ENCODE measurements at places on chromosomes 12 and 14.

DNA sequence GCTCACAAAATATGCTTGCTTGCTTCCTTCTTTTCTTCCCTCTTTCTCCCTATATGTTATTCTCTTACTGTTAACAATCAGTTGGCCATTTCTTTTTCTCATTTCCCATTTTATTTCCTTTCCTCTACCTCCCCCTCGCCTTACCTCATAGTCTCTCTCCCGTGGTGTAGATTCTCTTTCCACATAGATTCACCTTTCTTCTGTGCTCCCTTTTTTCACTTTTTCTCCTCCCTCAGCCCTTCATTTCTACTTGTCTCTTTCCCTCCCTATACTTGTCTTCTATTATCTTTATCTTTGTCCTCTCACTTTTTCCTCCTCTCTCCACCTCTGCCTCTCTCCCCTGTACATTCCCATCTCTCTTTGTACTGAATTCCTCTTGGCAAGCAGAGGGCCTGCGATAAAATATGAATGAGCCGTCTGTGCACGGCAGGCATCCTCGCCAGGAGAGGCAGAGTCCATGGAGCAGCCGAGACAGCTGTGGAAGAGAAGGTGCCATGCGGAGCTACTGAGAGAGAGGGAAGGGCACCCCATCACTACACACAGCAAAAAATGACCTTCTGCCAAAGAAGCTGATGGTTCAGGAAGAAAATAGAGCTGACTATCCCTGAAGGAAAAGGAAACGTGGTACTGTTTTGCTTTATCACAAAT lies 12.1 kb downstream of the C14orf93 start:
- DNase-seq, result no peak

DNA sequence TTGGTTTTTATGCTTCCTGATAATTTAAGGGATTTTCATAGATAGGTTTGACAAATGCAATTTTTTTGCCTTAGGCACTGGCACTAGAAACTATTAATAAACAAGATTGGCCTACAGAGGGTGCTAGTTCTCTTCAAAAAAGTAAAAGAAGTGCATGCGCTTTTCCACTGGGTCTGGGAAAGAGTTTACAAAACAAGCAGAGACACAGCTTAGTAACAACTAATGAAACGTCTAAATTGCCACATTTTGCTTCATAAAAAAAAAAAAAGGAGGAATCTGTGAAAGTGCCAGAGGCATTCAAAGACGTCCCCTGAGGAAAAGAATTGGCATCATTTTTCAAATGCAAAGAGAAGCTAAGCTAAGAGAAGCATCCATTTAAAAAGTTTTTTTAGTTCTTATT lies 58.3 kb upstream of the EEA1 start:
- DNase-seq, result no peak

GRCh38 chr14:45261209-45261608 lies 8.2 kb upstream of the MIS18BP1 start:
- no peak for DNase-seq

DNA sequence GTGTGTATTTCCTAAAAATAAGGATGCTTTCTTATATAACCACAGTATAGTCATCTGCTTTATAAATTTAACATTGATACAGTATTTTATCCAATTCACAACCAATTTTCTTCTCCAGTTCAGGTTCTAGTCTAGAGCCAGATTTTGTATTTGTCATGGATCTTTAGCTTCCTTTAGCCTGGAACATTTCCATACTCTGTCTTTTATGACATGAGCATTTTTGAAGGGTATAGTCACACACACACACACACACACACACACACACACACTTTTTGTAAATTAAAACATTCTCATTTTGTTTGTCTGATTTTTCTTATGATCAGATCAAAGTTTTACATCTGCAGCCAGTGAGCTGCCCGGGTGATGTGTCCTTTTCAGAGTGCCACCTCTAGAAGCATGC lies 25.4 kb downstream of the CGRRF1 start:
- DNase-seq, result no peak

Data from stimulated activated CD8-positive, alpha-beta memory T cell treated with anti-CD3 and anti-CD28 coated beads, Interleukin-7, amount 100 ng/mL, for 1 hour (primary cell).